ENCODE measurements at places on chromosomes 1 and 21. TPM values are rescaled to one million over a fixed set of nuclear protein-coding genes. Genes with fewer than 3 reads are reported as not detected.

- no peak for DNase-seq
Measured at GRCh38 chr1:235644693-235645305, 4.8 kb downstream of the GNG4 start.

DNA sequence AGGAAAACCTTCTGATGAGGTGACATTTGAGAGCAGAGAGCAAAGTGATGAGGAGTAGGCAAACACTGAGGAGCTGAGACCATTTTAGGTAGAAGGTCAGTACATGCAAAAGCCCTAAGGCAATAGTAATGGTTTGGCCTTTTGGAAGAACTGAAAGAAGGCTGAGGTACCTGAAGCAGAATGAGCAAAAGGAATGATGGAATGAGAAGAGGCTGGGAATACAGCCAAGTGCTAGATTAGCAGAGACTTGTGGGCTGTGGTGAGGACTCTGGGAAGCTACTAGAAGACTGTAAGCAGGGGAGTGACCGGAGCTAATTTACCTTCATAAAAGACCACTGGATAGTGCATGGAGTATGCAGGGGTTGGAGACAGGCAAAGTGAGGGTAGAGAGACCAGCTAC, 77.9 kb downstream of the GFI1 start:
- DNase-seq, result no peak

DNA sequence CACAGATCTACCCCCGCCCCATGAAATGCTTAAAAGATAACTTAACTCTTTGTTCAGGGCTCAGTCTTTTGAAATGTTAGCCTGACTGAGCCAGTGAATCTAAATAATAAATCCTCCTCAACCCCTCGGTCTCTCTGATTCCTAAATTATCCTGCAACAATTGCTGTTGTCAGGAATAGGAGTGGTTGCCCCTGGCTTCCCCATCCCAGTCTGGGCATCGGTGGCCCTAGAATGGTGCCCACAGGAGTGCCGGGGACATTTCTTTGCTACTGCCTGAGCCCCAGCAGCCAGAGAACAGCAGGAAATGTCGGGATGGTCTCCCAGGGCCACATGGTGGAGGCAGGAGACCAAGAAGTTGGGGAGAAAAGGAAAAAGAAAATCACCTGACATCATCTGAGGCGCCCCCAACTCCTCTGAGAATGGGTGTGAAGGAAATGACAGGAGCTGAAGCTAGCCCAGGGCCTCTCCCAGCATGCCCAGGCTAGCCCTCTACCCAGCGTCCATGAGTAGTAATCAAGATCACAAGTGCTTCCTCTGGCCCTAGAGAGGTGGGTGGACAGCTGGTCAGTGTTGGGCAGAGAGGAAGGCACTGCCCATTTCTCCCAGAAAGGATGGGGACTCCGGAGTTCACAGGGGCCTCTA, 1.6 kb downstream of the PADI4 start:
- DNase-seq, result no peak

GDAP2 gene
- total RNA-seq, result 22.5 TPM

- DNase-seq, result no peak
Measured at GRCh38 chr21:37686991-37687810, 229.1 kb downstream of the KCNJ6 start.

DNA sequence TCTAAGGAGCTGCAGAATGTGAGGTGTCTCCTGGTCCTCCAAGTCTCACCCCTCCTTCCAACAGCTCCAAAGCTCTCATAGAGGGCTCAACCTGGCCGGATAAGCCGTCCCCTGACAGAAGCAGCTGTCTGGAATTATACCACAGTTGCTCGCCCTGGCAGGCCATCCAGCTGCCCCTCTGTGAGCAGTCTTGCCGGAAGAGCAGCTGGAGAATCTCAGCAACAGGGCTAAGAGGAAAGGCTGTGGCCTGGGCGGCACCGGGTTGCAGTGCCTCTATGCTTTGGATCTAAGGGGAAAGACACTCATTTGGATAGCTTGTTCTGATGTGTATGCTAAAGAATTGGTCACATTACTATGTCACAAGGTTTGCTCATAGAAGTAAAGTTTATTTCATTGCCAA, 12.4 kb downstream of the TMCC2 start:
- no peak for DNase-seq

DNA sequence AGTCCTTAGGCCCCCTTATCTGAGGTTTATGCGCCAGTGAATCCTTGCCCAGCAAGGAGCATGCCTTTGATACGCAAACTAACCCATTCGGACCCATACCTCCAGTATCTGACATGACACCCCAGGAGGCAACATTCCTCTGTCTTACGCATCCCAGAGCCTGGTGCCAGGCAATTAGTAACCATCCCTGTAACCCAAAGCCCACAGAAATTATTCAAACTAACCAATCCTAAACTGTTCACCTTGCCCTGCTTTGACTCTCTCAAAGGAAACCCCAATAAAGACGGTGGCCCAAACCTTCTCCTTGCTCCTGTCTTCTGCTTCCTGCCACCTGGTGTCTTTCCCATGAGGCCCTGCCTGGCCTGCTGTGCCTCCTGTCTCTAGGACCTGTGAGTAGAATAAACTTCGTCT, 36.4 kb downstream of the ZNF496 start:
- no peak for DNase-seq

KCNAB2 gene
- total RNA-seq, result 368 TPM

GRCh38 chr1:233334092-233334491, 6.6 kb downstream of the MAP3K21 start:
- no peak for DNase-seq

DHRS3 gene
- total RNA-seq, result 20.8 TPM

DNA sequence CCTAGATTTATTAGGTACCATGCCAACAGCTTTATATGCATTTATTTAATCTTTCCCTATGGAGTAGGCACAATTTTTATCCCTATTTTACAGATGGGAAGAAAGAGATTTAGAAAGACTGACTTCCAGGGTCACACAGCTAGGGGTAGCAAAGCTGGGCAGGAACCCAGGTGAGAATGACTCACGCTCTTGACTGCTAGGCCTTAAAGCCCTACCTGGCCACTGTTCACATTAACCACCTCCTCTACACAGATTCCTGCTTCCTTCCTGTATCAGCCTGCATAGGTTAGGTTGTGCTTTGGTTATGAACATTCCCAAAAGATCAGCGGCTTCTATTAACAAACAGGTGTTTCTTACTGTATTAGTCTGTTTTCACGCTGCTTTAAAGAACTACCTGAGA, 53.2 kb downstream of the DNAJC6 start:
- no peak for DNase-seq

DNA sequence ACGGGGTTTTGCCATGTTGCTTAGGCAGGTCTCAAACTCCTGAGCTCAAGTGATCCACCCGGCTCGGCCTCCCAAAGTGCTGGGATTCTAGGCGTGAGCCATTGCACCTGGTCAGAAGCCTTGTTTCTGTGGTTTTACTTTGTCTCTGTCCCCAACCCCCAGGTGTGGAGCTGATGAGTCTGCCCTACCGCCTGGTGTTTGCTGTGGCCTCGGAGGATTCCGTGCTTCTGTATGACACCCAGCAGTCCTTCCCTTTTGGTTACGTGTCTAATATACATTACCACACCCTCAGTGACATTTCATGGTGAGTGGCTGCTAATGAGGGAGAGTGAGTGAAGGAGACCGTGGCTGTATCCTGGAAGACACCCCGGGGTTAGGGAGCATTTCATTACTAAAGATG, 26.1 kb downstream of the CHAF1B start:
- DNase-seq, result no peak

HMCN1 gene
- 0.28 TPM for total RNA-seq

DNA sequence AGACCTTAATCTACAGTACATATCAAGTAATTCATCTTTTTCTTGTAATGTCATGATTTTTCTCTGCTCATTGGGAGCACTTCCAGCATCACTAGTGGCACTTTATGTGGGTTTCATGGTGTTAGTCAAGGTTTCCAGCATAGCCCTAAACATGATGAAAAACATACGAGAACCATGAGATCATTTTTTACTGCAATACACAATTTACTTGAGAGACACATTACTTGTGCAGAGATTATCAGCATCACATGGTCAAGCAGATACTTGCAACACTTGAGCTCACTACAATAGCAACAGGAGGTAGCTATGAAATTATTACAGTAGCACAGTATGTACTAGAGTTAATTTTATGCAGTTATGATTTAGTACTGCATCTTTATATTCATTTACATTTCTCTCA, 36.4 kb downstream of the ITGB3BP start:
- DNase-seq, result no peak

DNA sequence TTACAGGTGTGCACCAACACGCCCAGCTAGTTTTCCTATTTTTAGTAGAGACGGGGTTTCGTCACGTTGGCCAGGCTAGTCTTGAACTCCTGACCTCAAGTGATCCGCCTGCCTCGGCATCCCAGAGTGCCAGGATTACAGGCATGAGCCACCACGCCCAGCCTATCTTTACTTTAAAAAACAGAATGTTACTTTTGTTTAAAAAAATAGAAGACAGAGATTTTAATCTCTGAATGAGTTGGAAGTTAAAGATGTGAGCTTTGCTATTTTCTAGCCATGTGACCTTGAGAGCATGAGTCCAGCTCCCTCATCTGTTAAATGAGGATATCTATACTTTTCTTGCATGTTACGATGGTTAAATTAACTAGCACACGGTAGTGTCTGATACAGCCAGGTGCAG, 3.9 kb upstream of the PUM1 start:
- DNase-seq, result no peak

GRCh38 chr1:203364806-203365205, 13.9 kb upstream of the FMOD start:
- DNase-seq, result no peak

DNA sequence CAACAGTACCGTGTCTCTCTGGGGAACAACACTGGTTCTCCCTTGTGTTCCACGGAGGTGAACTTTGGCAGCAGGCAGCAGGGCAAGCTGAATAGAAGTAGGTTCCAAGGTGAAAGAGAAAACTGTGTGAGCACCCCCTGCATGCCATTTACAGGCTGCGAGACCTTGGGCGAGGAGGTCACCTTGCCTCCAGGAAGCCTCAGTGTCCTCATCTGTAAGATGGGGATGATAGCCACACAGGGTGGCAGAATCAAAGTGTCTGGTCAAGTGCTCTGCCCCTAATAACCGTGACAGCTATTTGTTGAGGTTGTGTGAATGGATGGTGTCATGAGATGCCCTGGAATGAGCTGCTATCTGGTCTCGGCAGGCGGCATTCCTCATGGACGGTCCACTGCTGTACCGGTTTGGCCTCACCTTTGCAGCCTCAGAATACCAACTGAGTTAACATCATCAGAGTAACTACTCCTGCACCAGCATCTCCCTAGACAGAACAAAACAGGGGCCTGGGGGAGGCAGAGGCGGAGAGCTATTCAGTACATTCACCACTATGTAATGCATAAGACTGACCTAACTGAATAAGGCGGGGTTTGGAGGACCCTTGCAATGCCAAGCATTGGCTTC, 7.4 kb upstream of the KLHDC7A start:
- no peak for DNase-seq

CHIT1 gene
- 0.94 TPM for total RNA-seq

LY9 gene
- total RNA-seq, result 8.0 TPM

DNA sequence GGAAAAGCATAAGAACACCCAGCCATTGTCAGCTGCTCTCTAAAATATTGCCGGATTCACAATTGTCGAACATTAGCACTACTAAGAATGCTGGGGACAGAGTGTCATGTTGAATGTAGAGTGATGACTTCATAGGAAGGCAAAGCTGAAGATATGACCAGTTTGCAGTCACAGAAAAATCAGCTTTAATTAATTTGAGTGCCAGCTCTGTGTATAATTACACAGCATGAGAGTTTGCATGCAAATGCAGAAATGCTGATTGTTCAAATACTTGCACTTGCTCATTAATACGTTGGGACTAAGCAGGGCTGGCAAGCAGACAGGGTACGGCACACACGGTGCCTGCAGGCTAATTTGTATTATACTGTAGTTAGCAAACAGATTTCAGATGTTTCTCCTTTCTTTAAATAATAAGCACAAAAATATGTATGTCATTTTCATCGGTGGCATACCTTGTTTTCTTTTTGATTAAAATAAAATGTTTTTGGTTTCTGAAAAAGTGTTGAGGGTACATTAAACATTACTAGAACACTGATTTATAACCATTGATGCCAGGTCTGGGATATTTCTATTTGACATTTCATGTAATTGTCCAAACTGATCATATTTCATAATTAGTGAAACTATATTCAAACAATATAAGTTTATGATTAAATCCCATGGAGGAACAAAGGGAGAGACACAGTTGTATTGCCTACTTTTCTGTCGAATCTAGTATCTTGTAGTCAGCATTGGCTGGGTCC, 99.8 kb upstream of the ADGRL2 start:
- no peak for DNase-seq

DNA sequence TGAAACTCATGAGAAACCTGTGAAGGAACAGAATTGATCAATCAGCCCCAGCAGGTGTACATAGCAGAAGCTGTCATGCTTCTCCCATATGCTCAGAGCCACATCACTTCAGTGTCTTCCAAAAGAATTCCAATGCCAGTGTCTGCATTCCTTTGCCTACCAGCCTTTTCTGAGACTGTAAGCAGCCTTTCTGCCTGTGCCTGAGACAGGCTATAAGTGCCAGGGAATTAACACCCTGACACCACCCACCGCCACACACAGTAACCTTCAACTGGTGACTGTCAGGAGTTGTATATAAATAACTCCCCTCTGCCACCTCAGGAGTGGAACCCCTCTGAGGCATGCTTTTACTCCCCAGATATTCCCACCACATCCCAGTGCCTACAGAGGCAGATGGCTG, 38.1 kb upstream of the SLAMF9 start:
- no peak for DNase-seq
